ENCODE measurements at places on chromosomes 11 and 22.

DNA sequence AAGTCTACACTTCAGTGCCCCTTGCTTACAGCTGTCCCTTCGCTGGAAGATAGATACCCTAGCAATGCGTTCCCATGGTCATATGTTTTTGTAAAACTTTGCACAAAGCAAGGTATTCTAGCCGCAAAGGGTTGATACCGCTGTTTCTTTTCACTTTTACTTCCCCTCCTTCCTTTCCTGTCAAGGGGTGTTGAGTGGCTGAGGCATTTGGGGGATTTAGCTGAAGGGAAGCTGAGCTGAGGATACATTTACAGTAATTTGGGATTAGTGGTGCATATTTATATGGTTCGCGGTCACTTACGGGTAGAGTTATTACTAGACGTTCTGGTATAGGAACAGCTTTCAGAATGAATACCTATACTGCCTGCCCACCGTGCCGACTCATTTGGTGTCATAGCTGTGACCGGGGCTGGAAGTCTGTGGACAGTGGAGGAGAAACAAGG is 86.9 kb upstream of the WNT11 start:
- DNase-seq: peak; percentile 50

DNA sequence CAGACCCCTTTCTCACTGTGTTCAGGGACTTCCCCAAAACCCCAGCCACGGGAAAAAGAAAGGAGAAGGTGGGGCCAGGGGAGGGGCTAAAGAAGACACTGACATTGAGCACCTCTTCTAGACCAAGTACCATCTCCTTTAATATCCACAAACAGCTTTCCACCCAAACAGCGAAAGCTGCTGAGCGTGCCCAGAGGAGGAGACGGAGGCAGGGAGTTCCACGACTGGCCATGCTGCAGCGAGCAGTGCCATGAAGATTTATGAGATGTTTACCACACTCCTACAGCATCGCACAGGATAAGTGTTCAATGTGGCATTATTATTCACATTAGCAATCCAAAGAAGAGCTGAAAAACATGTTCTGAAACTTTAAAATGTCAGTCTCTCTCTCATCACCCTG is 127.4 kb downstream of the LARGE1 start:
- no peak for DNase-seq

- DNase-seq: no peak
Observed at GRCh38 chr11:110530900-110531741, 101.4 kb downstream of the FDX1 start.

- DNase-seq: no peak
Observed at GRCh38 chr11:43930868-43931716, 11.3 kb upstream of the C11orf96 start.

DNA sequence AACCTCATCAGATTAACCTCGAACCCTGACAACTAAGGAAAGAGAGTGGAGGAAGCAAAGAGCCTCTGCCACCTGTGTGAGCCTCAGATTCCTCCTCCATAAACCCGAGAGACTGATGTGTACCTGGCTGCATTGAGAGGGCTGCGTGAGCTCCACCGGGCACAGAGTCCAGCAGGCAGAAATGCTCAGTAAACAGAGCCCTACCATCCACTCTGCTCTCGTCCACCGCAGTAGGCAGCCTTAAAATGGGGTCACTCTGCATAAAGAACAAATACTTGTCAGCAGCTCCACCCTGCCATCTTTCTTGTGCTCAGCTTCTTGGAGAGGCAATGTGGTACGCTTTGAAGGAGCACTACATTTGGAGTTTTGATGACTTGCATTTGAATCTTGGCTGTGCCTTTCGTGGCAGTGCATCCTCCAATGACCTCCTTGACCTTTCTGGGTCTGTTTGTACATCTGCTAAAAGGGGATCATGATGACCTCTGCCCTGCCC is 43.0 kb upstream of the CD5 start:
- DNase-seq: peak; percentile 15

DNA sequence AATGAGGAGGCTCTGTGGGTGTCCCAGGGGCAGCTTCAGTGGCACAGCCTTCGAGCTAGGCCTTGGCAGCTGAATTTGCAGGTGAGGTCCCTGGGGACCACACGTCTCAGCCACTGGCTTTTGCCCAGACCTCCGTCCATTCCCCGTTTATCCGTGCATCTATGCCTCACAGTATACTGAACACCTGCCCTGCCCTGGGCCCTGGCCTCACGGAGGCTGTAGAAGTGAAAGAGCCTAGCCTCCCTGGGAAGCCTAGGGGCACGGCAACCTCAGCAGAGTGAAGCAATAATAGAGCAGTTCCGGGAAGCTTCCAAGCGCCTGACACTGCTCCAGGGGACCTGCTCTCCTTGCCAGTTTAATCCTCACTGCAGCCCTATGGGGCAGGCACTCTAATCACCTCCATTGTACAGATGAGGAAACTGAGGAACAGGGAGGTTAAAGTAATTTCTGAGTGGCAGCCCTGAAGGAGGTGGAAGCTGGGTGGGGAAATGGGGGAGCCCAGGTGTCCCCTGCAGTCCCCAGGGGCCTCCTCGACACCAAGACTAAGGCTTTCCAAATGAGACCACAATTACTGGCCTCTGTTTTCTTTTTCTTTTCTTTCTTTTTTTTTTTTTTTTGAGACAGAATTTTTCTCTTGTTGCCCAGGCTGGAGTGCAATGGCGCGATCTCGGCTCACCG is 2.7 kb upstream of the NFAM1 start:
- no peak for DNase-seq

DNA sequence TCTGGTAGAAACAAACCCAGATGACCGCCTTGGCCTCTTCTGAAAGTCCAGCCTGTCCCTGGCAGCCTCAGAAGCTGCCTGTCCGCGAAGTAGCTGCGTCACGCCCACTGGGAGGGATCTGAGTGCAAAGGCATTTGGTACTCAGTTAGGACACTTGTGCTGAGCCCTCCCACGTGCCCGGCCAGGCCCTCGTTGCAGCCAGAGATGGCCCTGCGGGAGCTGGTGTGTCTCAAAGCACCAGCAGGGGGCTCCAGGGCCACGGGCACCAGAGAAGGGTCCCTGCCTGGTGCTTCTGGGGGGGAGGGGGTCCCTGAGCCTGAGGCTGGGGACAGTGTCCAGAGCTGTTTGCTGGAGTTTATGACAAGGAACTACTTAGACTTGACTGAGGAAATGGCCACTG is 5.8 kb downstream of the SELENOO start:
- no peak for DNase-seq

DNA sequence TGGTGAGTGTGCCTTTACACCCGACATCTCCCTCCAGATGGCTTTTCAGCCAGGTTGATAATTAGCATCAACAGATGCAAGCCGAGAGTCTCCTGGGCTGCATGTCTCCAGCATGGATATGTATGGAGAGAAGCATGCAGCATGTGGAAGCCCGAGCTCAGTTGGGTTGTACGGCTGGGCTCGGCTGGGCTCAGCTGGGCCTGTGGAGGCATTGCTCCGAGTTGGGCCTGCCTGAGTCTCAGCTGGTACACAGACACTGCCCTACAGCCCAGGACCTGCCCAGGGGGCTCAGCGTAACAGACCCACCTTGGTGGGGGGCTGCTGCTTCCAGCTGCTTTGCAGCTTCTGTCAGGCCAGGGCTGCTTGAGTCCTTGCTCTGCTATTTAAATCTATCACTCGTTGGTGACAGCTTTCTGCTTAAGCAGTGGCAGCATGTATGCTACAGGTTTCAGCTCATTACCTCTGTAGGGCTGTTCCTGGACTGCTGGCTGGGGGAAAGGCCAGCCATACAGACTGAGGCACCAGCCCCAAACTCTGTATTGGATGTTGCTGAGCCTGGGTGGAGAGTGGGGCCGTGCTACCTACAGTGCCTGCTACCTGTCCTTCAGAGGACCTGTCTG is 115.5 kb downstream of the TEAD1 start:
- no peak for DNase-seq

GRCh38 chr22:20131859-20132685 is 468 bp downstream of the ZDHHC8 start:
- DNase-seq: no peak

DNA sequence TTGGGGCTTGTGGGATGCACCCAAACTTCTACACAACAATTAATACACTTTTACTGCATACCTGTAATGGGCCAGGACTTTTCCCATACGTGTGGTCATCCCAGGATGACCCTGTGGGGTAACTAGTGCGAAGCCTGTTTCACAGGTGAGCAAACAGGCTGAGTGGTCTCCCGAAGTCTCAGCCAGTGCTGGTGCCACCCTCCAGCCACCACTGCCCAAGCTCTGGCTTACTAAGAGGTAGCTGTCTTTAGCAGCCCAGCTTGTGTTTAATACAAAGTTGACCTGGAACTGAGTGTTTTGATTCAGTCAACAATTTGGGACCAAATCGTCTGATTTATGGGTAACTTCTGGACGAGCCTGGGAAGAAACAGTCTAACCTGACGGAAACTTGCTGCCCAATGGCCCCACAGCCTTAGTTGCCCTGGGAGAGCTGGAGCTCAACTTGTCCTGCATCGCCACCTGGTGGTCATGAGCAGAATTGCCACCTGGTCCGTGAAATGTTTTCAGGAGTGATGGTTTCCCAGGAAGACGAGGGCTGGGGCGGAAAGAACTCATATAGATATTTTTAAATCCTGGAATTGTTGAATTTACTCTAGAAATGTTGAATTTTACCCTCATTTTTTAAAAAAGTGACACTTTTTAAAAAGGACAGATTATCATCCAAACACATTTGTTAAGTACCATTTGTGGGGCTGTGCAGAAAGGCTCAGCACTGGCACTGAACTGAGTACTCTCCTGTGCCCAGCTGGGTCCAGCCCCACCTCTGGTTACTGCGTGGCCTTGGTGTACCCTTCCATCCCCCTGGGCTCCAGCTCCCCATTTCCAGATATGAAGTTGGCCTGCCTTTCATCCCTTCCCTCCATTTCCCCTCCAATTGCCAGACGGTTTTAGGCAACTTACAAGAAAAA is 95.5 kb upstream of the PARVA start:
- peak; percentile 88 for DNase-seq

DNA sequence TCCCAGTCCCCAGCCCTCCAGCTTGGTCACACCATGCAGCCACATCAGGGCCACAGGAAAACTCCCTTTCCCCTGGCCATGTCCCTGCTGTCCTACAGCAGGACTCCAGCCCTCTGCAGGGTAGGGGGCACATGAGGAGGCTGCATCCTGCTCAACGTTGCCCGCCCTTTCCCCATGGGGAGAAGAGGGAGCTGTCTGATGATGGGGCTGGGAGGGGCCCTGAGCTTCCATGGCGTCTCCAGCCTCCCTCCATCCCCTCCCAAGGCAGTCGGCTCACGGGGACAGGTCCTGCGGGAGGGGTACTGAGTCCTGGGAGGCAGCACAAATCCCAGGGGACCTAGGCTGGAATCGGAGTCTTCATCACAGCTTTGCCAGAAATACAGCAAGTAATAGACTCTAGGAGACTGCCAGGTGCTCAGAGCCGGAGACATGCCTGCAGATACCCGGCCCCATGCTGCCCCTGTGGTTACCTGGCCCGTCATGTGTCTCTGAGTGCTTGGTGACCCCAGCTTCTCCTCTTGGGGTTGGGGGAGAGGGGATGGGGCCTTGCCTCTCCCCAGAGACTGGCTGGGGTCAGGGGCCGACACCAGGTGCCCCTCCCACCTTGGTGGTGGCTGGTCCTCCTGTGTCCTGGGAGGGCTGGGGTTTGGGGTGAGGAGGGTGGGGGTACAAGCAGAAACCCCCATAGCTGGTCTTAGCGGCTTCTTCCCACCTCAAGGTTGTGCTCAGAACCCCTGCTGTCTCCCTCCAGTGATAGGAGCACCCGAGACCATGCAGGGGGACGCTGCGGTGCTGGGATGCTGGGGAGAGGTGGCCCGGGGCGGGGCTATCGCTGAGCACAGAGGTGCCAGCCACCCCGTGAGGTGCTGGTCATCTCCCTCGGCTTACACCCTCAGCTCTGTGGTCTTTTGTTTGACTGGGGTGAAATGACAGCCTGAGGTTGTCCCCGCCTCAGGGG is 2.3 kb downstream of the MRGPRE start:
- DNase-seq: no peak

DNA sequence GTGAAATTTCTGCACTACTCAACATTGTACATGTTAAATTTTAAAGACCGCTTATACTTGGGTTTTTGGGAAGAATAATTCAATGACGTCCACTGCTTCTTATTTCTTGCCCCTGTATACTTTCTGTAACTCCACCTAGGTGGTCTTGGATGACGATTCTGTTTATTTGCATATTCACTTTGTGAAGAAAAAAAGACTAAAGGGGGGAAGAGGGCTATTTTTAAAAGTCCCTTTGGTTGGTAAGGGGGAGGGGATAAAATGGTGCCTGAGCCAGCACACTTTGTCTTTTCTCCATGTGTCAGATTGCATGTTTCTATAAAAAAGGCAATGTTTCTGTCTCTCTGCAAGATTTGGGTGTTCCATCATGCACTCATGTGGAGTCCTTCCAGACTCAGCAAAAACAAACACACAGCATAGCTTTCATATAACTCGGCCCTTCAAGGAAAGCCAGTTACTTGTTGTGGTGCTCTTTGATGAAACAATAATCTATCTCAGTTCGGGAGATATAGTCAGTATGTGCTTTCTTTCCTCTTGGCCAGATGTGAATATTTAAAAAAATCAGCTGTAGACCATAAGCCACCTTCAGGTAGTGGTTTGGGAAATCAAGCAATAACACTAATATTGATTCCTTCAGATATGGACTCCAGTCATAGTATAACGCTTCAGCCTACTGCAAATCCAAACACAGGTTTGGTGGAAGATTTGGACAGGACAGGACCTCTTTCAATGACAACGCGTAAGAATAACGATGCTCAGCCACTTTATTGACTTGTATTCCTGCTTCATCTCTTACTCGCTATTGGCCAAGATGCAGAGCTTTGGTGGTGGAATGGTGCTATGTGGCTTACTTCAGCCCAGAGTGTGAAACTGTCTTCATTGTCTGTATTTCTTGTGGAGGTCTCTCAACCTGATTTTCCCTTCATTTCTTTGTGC is 68.8 kb downstream of the CD44 start:
- DNase-seq: no peak

DNA sequence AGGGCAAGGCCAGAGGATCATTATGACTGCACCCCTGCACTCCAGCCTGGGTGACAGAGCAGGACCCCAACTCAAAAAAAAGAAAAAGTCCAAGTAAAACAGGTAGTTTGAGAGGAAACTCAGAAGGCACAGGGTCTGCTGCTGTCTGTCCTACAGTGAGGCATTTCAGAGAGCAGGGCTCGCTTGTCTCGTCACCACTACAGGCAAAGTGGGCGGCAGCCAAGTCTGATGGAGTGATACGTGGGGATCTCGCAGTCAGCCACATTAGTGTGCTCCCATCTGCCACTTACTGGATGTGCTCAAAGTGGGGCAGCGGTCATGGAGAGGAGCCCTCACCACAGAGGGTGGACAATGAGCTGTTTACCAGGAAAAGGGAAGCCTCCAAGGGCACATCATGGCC is 42.1 kb downstream of the PI4KA start:
- DNase-seq: no peak

- DNase-seq: peak; percentile 60
Observed at GRCh38 chr11:107859459-107860239, 1.1 kb upstream of the SLC35F2 start.

GRCh38 chr11:84580428-84580827 is 1046.7 kb downstream of the DLG2 start:
- no peak for DNase-seq

- no peak for DNase-seq
Observed at GRCh38 chr11:56848141-56848809, 99.8 kb upstream of the OR9G4 start.

GRCh38 chr11:96021901-96022650 is 98.2 kb upstream of the MTMR2 start:
- no peak for DNase-seq

- DNase-seq: no peak
Observed at GRCh38 chr11:93219440-93219839, 21.6 kb upstream of the SLC36A4 start.
